ENCODE measurements at places on chromosomes 1 and 21. TPM values are rescaled to one million over a fixed set of nuclear protein-coding genes. Genes with fewer than 3 reads are reported as not detected.

DNA sequence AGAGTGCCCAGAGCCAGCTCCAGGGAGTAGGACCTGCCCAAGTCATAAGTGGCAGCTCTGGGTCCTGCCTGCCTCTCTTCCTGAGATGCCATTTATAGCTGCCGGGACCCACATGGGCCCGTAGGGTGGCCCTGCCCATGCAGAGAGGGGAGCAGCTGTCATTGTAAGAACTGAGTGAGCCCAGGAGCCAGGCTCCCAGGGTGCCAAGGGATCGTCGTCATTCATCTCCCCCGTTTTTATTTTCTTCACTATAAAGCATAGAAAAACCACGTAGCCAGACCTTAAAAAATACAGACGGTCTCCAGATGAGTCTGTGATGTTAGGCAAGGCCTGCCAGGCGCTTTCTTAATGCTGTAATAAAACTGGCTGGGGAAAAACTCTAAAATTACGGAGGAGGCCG, 90.7 kb downstream of the IGSF21 start:
- H3K4me3 ChIP-seq = no peak overlapping the region
- no peak for DNase-seq
- H3K27me3 ChIP-seq = no peaks in the 10 kb centered on the region
- H3K27ac ChIP-seq = no peak overlapping the region
- no peaks in the 10 kb centered on the region for H3K36me3 ChIP-seq
- no peaks in the 10 kb centered on the region for H3K4me1 ChIP-seq

DNA sequence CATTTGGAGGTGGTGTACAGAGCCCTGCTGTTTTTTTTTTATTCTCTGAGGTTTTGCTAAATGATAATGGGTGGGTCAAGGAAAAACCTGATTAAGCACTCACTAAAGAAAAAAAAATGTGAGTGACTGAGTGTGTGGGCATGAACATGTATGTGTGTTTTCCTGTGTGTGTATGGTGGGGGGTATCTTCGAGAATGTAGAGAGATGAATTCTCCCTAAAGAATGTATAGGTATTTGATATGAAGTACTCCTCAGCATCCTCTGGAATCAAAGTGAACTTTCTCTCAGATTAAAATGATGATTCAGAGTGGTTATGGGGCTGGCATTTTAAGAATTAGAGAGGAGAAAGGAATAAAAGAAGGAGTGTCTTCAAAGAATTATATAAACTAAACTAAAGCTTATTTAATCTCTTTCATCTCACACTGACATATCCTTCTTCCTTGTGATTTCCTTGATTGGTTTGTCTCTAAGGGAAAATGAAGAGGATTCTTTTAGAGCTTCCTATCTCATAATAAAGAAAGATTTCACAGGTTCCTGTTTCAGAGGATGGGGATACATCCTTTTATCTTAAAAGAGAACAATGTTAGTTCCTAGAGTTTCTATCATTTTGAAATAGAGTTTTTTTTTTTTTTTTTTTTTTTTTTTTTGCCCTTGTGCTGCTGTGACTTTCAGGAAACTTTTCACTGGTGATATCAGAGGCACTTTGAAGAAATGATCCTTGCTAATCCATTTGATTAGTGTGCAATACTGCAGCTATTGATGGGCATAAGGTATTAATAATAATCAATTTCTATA, 23.9 kb downstream of the S1PR1 start:
- H3K4me3 ChIP-seq = no peak overlapping the region
- H3K36me3 ChIP-seq = no peaks in the 10 kb centered on the region
- DNase-seq = no peak

- no peak overlapping the region for H3K27ac ChIP-seq
- no peak for DNase-seq
- no peak overlapping the region for H3K4me3 ChIP-seq
- H3K27me3 ChIP-seq = peaks cover 4% of the 10 kb centered on the region
Observed at GRCh38 chr1:21537511-21537931, 28.3 kb downstream of the ALPL start.

- H3K4me1 ChIP-seq = no peaks in the 10 kb centered on the region
- H3K27me3 ChIP-seq = peaks cover 6% of the 10 kb centered on the region
- no peak overlapping the region for H3K27ac ChIP-seq
- H3K4me3 ChIP-seq = no peak overlapping the region
Observed at GRCh38 chr1:22275626-22276395, 132.9 kb upstream of the WNT4 start.

DNA sequence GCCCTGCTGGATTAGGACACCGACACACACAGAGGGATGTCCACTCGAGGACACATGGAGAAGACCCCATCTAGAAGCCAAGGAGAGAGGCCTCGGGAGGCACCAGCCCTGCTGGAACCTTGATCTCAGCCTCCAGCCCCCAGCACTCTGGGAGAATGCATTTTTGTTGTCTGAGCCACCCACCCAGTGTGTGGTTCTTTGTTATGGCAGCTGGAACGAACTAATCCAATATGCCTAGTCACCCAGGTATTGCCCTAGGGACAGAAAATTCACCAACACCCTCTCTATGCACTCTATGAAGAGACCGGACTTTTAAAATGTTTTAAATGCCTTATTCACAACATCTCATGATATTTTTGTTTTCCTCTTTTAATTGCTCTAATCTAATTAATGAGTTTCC, 117.4 kb downstream of the CRYAA start:
- H3K4me1 ChIP-seq = no peaks in the 10 kb centered on the region
- no peaks in the 10 kb centered on the region for H3K27me3 ChIP-seq
- H3K27ac ChIP-seq = no peak overlapping the region
- H3K4me3 ChIP-seq = no peak overlapping the region

DNA sequence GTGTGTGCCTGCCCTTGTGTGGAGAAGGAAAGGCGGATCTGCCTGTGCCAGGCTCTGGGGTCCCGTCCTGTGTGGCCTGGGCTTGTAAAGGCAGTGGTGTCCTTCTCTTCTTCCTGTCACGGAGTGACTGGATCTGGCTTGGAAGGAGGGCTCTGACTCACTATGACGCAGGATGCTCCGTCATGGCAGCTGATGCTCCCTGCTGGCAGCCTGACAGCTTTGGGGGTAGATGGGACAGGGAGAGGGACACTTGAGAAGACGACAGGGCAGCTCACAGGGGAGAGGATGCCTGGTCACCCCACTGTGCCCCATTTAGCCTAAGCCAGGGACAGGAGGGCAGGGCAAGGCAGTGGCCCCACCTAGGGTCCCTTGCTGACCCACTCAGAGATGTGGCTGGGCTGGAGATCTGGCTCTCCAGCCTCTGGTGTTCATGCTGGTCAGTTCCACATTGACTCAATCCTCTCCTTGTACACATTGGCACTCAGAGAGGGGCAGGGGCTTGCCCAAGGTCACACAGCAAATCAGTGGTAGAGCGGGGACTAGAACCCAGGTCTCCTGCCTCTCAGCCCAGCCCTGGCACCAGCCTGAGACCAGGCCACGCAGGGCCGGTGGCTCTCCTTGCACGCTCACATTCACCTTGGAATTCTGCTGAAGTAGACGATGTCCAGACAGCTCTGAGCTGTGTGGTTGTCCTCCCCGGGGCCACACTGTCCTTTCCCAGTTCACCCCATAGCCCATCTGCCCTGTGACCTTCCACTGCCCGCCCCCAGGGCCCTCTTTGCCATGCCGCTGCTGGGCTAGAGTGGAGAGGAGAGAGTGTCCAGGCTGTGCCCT, 2.8 kb upstream of the FAM131C start:
- no peak overlapping the region for H3K4me3 ChIP-seq
- peaks cover 19% of the 10 kb centered on the region for H3K4me1 ChIP-seq
- no peaks in the 10 kb centered on the region for H3K36me3 ChIP-seq

- no peaks in the 10 kb centered on the region for H3K36me3 ChIP-seq
- no peak overlapping the region for H3K4me3 ChIP-seq
- no peak overlapping the region for H3K27ac ChIP-seq
- DNase-seq = no peak
Observed at GRCh38 chr1:54173681-54174080, 20.9 kb upstream of the CDCP2 start.

- no peaks in the 10 kb centered on the region for H3K36me3 ChIP-seq
- H3K27ac ChIP-seq = no peak overlapping the region
- no peak for DNase-seq
- no peak overlapping the region for H3K4me3 ChIP-seq
- H3K4me1 ChIP-seq = no peaks in the 10 kb centered on the region
Observed at GRCh38 chr1:181482001-181482430, 1.3 kb upstream of the CACNA1E start.

GRCh38 chr1:228988664-228989063, 253.4 kb downstream of the RHOU start:
- H3K4me1 ChIP-seq = no peaks in the 10 kb centered on the region
- no peak for DNase-seq
- H3K36me3 ChIP-seq = no peaks in the 10 kb centered on the region
- H3K4me3 ChIP-seq = no peak overlapping the region

The MROH9 gene
- not detected for total RNA-seq

Measured in CD8-positive, alpha-beta memory T cell (primary cell).